ENCODE measurements at places on chromosomes 6 and 20. TPM values are rescaled to one million over a fixed set of nuclear protein-coding genes. Genes with fewer than 3 reads are reported as not detected.

GRCh38 chr20:46990017-46990595 lies 95.5 kb downstream of the EYA2 start:
- DNase-seq, result peak; percentile 19

- peak; percentile 80 for DNase-seq
Observed at GRCh38 chr6:146546443-146547043, 2.9 kb downstream of the RAB32 start.

DNA sequence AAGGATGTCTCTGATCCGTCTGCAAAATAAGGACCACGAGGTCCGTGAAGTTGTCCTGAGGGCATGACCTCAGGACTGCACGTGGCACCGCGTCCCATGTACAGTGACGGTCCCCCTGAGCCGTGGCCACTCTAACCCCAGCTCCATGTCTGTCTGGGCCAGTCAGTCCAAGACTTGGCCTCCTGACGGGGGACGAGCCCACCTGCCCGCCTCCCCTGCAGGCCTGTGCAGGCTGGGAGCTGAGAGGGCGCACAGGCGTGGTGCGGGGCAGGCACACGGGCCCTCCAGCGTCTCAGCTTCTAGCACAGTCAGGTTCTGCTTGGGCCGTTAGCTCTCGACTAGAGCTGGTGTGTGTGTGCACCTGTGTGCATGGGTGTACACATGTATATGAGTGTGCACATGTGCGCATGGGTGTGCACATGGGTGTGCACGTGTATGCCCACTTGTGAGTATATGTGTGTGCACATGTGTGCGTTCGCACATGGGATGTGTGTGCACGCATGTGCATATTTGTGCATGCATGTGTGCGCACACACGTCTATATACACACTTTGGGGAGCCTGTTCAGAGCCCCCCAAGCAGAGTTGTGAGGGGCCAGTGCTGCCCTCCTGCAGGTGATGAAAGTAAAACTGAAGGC lies 307.0 kb downstream of the TAF4 start:
- no peak for DNase-seq

DNA sequence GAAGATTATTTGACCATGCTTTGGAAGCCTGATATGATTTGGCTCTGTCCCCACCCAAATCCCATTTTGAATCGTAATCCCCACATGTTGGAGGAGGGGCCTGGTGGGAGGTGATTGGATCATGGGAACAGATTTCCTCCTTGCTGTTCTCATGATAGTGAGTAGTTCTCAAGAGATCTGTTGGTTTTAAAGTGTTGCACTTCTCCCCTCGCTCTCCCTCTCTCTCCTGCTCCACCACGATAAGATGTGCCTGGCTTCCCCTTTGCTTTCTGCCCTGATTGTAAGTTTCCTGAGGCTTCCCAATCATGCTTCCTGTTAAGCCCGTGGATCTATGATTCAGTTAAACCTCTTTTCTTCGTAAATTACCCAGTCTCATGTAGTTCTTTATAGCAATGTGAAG lies 21.7 kb upstream of the FAM217A start:
- DNase-seq, result no peak

DNA sequence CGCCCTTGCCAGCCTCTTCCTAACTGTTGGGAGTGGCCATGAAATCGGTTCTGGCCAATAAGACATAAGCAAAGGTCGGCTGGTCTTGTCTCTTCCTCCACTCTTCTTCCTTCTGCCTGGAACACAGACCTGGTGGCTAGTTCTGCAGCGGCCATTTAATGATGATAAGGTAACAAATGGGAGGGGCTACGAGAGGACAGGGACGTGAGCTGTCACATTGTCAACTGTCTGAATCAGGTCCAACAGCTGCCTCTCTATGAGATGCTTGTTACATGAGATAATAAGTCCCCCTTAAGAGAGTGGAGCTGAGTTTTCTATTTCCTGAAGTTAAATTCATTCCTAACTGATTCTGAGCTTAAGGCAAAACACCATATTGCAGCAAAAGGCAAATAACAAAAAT lies 12.5 kb upstream of the TMEM242 start:
- peak; percentile 12 for DNase-seq

Gene CYB5R4
- polyA plus RNA-seq, result 10.0 TPM

GRCh38 chr20:45833030-45833882 lies at the start of gene SNX21:
Gene SNX21, plus strand, starts transcription at chr20:45833799. Its CDS starts 121 bp downstream, at chr20:45833920.
- DNase-seq, result peak; percentile 94

DNA sequence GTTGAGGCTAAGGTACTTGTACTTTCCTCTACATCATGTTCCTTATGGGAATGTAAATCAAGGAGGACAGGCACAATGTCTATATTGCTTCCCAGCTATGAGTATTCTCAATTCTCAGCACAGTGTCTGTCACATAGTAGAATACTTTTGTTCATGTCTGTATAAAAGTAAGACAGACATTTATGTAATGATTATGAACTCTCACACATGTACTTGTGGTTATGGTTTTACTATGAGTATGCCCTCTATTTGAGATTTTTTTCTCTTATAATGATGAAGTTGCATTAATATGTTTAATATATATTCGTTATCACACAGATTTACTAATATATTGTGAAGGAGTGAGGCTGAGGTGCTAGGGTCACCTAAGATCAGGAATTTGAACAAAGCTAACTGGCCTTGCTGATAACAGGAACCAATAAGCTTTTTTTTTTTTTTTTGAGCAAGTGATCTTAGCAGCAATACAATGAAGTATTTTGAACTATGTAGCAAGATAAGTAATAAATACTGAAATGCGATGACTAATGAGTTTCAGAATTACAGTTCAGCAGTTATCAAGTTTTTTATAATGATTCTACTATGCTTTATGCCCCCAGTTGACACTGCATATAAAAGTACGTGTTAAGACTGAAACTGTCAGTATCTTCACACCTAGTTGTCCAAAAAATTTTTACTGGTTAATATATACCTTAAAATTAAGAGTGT lies 623.1 kb downstream of the HTR1B start:
- no peak for DNase-seq

DNA sequence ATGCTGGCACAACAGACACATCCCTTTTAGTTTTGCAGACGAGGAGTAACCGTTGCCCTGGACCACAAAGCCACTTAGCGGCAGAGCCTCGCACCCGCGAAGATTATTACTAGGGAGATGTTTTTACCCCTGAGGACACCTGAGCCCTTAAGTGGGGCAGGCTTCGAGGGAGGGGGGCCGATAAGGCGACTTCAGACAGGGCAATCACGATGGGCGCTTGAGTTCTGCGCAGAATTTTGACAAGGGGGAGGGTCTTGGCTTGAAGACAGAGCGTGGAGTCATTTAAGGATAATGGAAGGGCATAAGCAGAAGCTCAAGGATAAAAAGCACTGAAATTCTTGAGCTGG lies 650 bp upstream of the TTK start:
- no peak for DNase-seq

DNA sequence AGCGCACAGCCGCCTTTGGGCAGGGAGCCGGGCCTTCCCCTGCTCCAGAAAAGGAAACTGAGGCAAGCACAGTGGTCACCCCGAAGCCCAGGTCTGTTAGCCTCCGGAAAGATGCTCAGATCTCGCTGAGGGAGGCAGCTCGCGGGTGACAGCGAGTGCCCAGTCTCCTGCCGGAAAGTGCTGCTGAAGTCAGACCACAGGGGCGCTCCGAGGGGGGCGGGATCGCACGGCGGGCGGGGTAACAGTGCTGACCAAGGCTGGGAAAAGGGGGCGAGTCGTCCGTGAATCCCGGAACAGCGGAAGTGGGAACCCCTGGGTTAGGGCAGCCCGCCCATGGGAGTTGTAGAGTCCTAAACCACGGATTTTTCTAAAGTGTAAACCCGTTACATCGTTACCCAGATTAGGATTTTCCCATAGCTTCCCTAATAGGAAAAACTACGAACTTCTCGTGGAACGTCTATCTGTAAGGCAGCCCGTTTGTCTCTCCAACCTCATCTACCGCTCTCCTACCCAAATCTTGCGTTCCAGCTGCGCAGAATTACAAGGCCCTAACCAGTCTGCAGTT lies 504 bp downstream of the VPS16 start:
- peak; percentile 43 for DNase-seq

- no peak for DNase-seq
Observed at GRCh38 chr20:59017493-59018231, 1.6 kb upstream of the TUBB1 start.

Gene PAK1IP1
- polyA plus RNA-seq, result 17.5 TPM

Gene ADGRG6
- 10.2 TPM for polyA plus RNA-seq

DNA sequence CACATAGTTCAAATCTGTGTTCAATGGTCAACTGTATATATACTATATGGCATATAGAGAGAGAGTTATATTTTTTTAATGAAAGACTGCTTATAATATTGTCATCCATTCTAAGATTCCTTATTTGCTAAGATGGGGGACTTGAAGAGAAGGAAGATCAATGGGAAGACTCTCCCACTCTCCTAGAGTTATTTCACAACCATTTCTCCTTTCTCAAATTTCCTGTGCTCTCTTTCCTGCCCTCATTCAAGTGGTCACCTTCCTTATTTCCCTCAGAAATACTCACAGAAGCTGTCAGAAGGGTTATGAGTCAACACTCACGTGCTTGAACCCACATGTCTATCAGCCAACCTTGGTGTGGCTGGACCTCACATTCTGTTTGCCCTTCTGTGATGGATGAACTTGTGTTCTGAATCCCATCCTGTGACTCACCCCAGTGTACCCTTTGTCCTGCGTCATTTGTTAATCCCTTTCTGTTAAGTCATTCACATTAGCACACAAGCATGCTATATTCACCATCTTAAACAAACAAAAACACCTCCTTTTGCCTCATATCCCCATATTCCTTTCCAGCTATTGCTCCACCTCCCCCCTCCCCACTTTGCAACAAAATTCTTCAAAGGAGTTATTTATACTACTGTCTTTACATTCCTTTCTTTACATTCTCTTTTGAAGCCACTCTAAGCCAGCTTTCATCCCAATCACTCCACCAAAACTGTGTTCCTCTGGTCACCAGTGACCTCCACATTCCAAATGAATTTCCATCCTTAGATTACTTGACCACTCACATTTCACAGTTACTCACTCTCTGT lies 279.3 kb upstream of the TCF21 start:
- peak; percentile 93 for DNase-seq

Gene MEP1A
- polyA plus RNA-seq, result 0.30 TPM

DNA sequence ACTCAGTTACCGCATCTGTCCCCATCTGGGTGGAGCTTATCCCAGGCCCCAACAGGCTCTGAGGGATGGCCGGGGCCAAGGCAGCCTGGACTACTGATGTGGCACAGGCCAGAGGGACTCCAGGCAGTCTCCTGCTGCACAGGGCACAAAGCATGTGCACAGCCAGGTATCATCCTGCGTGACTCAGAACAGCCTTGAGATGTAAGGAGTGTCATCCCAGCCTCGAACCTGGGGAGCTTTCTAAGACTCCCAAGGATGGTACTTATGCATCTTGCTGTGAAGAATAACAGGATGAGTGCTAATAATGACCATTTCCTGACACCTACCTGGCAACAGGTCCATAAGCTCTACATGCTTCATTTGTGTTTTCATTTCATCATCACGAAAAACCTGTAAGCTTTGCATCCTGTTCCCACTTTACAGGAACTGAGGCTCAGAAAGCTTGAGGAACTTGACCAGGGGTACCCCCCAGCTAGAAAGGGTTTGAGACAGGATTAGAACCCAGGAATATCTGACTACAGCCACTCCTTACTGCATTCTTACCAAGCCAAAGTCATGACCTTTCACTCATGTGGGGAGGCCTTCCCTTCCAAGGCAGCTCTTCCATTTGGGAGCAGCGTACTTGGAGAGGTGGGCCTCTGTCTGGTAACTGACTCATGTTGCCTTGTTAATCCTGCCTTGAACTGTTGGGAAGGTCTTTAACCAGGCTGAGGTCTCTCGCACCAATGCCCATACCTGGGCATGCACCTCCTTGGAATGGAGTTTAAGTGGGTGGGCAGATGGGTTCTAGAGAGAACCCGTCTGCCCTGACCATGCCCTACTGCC lies 1.9 kb downstream of the TRIB3 start:
- DNase-seq, result no peak

Gene PTP4A1
- polyA plus RNA-seq, result 22.4 TPM

DNA sequence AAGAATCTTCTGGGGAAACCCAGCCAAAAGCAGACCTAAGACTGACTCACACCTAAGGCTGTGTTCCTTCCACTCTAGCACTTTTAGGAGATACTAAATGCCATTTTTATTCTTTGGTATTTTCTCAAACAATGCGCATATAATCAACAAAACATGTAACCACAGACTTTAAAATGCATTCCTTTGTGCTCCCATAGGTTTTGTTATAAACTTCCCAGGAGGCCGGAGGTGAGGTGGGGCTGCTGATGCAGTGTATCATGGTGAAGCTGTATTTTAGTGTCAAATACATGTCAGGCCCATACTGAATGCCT lies 155.2 kb downstream of the BTBD3 start:
- no peak for DNase-seq

DNA sequence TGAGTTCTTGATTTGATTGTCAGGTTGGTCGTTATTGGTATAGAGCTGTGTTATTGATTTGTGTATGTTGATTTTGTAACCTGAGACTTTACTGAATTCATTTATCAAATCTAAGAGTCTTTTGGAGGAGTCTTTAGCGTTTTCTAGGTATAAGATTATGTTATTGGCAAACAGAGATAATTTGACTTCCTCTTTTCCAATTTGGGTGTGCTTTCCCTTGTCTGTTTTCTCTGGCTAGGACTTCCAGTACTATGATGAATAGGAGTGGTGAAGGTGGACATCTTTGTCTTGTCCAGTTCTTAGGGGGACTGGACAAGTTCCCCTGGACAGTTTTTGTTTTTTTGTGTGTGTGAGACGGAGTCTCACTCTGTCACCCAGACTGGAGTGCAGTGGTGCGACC lies 17.4 kb downstream of the HLA-DOA start:
- no peak for DNase-seq

Gene SYTL3
- polyA plus RNA-seq, result 8.1 TPM

- DNase-seq, result no peak
Observed at GRCh38 chr20:43961541-43962471, 47.2 kb downstream of the TOX2 start.

DNA sequence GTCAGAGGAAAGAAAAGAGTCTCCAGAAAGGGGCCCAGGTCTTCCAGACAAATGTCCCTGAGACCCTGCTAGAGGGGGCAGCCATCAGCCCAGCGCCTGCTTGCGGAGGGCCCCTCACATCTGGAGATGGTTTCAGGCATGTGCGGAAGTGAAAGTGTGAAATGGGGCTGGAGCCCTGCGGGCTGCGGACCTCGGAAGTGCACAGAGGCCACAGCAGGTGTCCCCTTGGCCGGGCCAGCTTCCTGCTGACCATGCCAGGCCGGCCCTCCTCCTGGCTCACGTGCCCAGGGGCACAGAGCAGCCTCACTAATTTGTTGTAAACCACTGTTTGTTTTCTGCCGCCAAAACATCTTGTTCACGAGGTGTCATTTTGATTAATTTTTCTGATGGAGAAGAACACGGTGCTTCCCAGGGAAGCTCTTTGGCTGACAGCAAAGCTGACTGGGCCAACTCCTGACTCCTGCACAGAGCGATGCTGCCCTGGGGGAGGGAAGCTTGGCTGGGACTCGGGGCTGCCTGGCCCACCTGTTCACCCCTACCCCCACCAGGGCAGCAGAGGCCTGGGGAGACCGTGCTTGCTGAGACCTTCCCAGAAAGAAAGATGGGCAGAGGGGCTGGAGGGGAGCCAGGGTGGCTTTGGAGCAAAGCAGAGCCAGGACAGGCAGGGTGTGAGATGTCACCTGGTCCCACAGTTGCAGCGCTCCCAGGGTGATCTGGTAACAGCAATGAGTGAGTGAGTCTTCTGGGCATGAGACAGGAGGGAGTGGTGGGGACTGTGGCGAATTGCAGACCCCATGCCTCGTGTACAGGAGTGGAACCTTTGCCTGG lies 54.2 kb downstream of the BCAS4 start:
- DNase-seq, result peak; percentile 63

GRCh38 chr6:145863366-145863765 lies 48.8 kb upstream of the FBXO30 start:
- no peak for DNase-seq
